Regular cardiac myocyte (primary cell): ENCODE measurements at places on chromosomes 4 and X. TPM values are rescaled to one million over a fixed set of nuclear protein-coding genes. Genes with fewer than 3 reads are reported as not detected.

RGN gene
- 0.58 and 2.8 TPM in 2 replicates for total RNA-seq

S100G gene
- total RNA-seq = not detected in 2 replicates

ABCG2 gene
- total RNA-seq = 10.1 and 14.6 TPM in 2 replicates

COL4A6 gene
- total RNA-seq = 3.7 and 4.6 TPM in 2 replicates

CSAG1 gene
- total RNA-seq = not detected in 2 replicates

GIMD1 gene
- total RNA-seq = 0.19 and 0.28 TPM in 2 replicates

TMPRSS11B gene
- total RNA-seq = not detected in 2 replicates
